ENCODE measurements at places on chromosomes 2 and 18.

DNA sequence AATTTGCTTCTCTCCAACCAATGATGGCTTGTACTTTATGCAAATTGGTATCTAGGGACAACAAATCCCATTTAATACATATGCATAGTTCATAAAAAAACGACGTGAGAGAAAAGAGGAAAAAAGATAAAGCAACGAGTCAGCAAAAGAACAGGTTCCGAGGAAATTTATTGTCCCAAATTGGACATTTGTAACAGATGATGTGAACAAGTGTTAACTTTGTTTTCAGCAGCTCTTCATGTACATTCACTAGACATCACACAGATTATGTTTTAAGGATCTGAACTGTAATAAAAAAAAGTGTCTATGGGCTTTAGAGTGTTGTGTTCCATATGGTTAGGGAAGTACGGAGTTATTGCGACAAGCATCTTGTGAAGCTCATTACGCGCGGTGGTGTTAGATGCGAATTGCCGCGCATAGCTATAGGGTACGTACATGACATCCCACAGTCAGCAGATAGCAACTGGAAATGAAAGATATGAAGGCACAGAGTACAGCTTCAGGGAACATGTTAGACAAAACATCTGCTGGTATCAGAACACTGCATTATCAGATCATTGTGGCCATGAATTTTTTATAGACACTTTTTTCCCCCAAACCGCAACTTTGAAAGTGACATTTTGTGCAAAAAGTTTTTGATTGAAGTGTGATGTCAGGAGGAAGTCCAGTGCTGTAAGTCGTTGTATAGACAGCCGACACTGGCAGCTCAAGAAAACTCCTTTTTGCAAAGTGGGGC, 1073.1 kb upstream of the FANCL start:
- no peak for DNase-seq

GRCh38 chr18:59915606-59916005, 15.8 kb downstream of the PMAIP1 start:
- no peak for DNase-seq

GRCh38 chr2:109331896-109332848, 203.2 kb downstream of the SH3RF3 start:
- DNase-seq = no peak

GRCh38 chr2:70894765-70895164, 40.9 kb upstream of the ATP6V1B1 start:
- DNase-seq = no peak

GRCh38 chr2:42030829-42031228, 17.0 kb upstream of the PKDCC start:
- DNase-seq = no peak

- no peak for DNase-seq
Observed at GRCh38 chr2:120396861-120397811, 51.2 kb downstream of the INHBB start.

- DNase-seq = no peak
Observed at GRCh38 chr2:234031207-234031606, 19.3 kb upstream of the SPP2 start.

DNA sequence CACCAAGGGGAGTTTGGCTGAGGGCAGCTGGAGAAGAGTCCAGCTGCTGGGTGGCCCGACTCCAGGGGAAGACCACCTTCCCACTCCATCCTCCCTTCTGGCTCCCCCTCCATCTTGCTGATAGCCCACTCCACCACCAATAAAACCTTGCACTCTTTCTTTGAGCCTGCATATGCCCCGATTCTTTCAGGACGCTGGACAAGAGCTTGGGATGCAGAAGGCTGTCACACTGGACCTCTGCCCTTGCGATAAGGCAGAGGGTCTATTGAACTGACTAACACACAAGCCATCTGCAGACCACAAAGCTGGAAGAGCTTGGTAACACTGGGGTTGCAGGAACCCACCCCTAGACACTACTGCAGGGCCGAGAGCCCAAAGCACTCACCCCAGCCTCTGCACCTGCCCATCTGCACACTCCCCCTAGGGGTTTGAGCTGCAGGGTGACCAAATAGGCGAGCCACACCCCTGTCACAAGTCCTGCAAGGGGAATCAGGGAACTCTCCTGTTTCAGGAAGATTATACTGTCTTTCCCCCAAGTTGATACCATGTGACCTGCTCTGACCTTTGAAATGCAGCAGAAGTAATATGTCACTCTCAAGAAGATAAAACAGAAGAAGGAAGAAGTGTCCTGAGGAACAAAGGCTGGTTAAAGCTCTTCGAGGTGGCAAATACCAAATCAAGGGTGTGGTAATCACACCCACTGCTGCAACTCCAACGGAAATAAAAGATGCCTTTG, 70.5 kb downstream of the SMAD4 start:
- DNase-seq = no peak

DNA sequence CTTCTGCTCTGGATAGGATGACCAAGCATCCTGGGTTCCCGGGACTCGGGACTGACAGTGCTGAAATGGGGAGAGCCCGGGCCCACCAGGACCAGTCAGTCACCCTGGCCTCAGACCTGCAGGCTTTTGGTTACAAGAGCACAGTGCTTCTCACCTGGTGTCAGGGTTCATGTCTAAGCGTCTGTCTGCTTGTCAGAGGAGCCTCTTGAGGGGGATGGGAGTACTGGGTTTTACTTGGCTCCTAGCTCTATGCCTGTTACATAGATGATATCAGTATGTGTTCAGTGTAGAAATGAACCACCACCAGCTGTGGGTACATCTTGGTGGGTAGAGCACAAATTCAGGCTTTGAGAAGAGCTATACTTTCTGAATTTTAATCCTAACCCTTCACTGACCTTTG, 29.9 kb downstream of the PCARE start:
- no peak for DNase-seq

GRCh38 chr2:1140389-1141003, 189.8 kb downstream of the SNTG2 start:
- no peak for DNase-seq

DNA sequence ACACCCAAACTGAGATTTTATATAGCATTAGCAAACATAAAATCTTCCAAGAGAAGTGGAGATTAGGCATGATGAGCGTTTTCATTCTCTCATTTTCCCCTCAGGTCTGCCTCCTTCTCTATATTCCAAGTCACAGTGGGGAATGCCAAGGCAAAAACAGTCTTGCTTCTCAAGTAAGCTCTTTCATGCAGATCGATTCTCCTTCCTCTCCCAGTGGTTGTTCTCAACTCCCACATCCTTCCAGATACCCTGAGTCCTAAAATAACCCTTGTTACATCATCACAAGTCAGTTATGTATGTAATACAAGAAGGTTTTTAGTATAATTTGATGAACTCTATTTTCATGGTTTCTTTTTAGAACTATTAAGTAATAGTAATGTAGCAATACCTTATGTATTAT, 150.6 kb downstream of the TXNL1 start:
- DNase-seq = no peak

- no peak for DNase-seq
Observed at GRCh38 chr18:44238454-44238853, 442.2 kb upstream of the SETBP1 start.

DNA sequence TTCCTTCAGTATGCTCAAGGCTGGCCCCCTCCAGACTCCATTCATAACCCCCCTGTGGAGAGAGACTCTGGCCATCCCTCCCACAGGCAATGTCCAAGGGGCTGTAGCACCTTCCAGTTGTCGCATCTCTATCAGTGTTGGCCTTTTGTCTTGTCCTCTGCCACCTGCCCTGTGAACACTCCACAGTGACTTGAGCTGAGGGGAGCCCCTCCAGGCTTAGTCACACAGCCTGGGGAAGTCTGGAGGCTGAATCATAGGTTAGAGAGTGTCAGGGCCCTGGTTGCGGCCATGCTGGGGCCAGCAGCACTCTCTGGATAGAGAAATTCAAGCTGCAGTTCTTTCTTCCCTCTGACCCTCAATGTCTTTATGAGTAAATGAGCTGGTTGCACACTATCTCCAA, 64.7 kb downstream of the GYPC start:
- DNase-seq = no peak

GRCh38 chr2:71455741-71456569, 2.6 kb downstream of the DYSF start:
- peak; percentile 41 for DNase-seq

DNA sequence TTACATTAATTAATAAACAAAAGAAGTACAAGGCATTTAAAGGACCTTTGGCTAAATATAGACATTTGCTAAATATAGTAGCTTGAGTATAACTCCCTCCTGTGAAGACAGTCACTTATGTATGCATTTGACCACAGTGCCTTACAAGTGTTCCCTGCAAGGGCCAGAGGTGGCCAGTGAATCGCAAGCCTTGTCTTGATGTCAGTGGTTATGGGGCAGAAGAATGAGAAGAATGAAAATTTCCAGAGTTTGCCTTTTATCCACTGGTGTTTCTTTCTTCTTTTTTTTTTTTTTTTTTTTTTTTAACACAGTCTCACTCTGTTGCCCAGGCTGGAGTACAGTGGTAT, 1.8 kb downstream of the LRRFIP1 start:
- DNase-seq = no peak

DNA sequence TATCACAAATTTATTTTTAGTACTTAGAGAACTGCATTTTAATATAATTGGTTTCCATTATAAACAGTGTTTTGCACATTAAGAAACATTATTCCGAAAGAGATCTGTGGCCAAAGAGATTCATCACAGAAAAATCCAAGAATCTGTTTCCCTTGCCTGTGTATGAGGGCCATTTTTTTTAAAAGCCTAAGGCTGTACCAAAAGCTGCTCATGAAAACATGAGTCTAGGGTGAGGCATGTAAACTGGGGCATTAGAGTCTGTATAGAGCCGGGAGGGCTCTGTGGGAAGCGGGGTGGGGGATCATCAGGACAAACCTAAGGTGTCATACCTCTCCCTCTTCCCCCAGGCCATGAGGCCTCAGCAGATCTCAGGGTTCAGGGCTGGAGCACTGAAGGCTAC, 223.8 kb downstream of the FBXO15 start:
- DNase-seq = no peak

DNA sequence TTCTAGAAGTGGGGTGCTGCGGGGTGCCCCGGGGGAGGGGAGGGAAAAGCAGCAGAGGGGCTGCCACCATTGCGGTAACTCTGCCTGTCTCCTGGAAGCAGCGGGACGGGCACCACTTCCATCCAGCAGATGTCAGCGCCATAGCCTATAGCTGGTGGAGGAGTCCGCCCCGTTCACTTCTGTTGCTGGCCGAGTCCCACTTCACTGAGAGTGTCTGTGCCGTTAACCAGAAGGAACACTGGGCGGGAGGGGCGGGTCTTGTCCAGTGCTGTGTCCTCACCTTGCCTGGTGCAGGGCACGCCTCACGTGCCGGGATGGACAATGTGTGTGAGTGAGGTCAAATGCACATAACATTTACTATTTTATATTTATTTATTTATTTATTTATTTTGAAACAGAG, 19.3 kb upstream of the ODC1 start:
- DNase-seq = no peak

- DNase-seq = peak; percentile 88
Observed at GRCh38 chr2:221529943-221530652, 42.0 kb downstream of the EPHA4 start.

DNA sequence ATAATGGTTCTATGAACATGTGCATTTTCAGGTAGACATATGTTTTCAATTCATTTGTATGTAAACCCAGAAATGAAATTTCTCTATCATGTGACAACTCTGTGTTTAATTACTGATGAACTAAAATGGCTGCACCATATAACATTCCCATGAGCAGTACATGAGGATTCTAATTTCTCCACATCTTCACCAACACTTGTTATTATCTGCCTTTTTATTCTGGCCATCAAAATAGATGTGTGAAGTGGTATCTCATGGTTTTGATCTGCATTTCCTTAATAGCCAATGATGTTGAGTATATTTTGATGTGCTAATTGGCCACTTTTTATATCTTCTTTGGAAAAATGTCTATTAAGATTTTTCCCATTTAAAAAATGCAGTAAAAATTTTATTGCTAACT, 205.1 kb upstream of the SMAD7 start:
- DNase-seq = no peak

DNA sequence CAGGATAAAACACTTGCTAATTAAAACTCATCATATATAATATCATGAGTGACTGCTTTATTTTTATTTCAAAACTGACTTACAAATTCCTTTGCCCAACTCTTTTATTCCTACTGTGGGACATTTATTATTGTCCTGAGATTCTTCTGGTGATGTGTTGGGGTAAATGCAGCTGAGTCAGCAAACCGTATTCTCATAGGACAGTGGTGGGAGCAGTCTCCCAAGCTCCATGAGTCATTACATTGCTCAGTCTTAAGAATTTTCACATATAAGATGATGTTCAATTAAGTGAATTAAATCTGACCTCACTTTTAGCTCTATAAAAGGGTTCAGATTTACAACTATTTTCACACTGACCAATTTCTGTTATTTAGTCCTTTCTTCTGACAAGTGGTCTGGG, 1530.7 kb downstream of the LRP1B start:
- DNase-seq = no peak

DNA sequence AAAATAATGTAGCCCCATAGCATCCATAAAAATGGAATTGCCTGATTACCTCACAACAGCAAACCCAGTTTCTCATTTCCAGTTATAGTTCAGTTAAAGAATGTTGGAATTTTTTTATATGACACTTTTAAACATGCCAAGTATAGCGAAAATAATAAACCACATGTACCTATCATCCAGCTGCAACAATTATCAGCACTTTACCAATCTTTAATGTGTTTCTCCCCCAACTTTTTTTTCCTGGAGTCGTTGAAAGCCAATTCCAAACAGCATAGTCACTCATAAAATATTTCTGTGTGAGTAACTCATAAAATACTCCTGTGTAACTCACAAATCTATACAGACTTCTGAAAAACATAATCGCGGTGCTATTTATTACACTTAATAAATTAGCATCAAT, 38.1 kb downstream of the SMAD4 start:
- no peak for DNase-seq

DNA sequence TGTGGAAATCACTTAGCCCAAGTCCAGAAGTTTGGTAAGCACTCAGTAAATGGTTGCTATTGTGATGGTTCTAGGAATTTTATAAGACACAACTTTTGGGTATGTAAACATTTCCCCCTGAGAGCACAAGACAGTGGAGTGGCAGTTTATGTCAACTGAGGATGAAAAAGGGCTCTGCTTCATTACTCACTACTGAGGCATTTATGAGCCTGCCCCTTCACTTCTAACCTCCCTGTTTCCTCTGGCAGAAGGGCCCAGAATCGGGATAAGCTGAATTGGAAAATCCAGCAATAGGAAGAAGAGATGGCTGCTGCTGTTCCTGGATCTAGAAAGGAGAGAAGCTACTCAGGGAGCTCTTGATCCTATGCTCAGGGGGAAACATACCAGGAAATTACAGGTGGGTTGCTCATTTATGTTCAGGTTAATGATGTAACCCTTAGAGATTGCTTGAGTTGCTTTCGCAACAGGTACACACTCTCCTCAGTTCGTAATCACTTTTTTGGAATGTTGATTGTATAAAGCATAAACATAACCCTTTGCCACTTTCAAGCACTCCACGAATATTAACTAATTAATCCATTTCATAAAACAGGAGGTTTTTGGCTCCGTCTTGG, 46.3 kb downstream of the ADCYAP1 start:
- no peak for DNase-seq

All from DMS153 (cell line).